Muscle of leg (tissue), 16 donors: ENCODE measurements at places on chromosomes 3 and 15. TPM values are rescaled to one million over a fixed set of nuclear protein-coding genes. Genes with fewer than 3 reads are reported as not detected.

DNA sequence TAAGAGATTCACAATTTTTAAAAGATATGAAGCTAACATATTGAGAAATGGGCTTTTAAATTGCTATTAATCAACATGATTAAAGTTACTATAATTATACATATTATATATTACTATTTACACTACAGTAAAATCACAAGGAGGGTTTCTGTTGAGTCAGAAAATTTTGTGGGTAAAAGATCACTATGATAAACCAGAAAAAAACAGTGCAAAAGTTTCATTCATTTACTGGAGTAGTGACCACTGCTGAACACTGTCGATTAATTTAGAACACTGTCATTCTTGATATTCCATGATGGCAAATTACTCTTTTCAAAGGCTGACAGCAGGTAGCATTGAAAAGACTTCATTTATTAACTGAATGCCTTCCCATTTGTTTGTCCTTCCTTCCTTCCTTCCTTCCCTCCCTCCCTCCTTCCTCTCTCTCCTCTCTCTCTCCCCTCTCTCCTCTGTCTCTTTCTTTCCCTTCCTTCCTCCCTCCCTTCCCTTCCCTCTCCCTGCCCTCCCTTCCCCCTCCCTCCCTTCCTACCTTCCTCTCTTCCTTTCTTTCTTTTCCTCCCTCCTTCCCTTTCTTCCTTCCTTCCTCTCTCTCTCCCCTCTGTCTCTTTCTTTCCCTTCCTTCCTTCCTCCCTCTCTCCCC, 9.1 kb upstream of the RPL35A start:
- DNase-seq, result no peak

SH2D7 gene
- 0.13 TPM for polyA plus RNA-seq

- DNase-seq, result no peak
Measured at GRCh38 chr3:61864886-61865285, 303.5 kb downstream of the PTPRG start.

AHSG gene
- polyA plus RNA-seq, result 7.4 TPM

GABRA5 gene
- 0.28 TPM for polyA plus RNA-seq

DNA sequence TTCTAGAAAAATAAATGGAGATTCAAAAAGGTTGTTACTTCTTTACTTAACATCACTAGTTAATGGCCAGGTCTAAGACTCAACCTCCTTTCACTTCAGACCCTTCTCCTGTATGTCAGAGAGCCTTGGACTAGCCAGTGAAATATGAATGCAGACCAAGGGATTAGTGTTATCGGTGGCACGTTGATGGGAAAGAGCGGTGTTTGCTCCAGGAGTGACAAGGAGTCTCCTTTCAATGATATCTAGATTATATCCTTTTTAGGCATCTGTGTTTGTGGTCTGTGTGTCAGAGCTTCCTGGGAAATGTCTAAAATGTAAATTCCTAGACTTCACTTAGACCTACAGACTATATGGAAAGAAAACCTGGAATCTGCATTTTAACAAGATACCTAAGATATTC, 658.0 kb upstream of the KCNMB2 start:
- DNase-seq, result no peak

GRCh38 chr3:105351821-105352220, 14.9 kb upstream of the ALCAM start:
- DNase-seq, result peak; percentile 42

DNA sequence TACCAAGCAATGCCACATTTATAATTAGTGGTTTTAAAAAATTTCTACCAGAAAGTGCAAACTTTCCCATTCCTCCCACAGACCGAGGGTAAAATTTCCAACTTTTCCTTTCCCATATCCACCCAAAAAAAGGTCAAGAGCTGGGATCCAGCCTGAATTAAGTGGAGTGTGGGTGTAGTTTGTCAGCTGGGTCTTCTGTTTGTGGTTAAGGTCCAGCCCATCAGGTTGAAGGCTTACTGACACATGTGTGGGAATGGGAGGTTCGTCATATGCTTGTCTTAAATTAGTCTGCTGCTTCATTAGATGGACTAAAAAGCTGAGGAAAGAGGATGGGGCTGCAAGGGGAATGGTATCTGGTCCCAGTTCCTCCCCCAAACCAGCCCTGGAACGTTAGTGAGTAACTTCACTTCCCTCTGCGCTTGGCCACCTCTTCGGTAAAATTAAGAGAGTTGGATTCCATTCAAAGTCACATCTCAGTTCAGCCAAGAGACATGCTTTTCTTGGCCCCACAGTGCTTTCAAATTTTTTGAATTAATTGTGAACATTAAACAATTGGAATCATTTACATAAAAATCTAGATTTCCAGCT, 59.0 kb upstream of the PLCL2 start:
- DNase-seq, result peak; percentile 28

- no peak for DNase-seq
Measured at GRCh38 chr3:134682196-134682880, 31.5 kb upstream of the KY start.

- DNase-seq, result no peak
Measured at GRCh38 chr3:9879830-9880549, at the start of gene CIDEC. CIDEC (minus strand) TSS chr3:9880253; CDS start chr3:9878486, 1,767 bp downstream.

PLS1 gene
- 0.57 TPM for polyA plus RNA-seq

DNA sequence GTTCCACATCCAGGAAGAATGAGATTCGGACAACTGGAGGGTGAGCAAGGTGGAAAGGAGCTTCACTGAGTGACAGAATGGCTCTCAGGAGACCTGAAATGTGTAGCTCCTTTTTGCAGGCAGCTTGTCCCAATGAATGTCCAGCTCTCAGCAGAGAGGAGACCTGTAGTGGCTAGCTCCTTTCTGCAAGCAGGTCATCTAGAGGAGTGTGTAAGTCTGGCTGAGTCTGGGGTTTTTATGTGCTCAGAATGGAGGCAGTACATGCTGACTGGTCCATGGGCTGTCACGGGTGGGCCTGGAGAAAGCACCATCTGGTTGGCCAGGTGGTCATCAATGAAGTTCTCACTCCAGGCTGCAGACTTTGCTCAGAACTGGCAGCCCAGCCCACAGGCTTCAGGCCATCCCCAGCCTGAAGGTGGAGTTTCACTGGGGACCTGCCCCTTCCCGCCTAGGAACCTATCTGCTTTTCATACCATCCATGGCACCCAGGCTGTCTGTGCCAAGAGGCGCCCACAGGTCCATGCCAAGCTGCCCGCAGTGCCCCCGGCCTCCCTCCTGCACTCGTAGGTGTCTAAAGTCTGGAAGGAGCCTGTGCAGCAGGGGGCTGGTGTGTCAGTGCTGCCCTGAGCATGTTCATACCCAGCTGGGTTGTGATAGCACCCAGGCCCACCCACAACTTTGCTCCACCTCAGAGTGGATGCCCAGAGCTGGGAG, 276.6 kb downstream of the UBE2E2 start:
- no peak for DNase-seq

GYG1 gene
- 64.2 TPM for polyA plus RNA-seq

DNA sequence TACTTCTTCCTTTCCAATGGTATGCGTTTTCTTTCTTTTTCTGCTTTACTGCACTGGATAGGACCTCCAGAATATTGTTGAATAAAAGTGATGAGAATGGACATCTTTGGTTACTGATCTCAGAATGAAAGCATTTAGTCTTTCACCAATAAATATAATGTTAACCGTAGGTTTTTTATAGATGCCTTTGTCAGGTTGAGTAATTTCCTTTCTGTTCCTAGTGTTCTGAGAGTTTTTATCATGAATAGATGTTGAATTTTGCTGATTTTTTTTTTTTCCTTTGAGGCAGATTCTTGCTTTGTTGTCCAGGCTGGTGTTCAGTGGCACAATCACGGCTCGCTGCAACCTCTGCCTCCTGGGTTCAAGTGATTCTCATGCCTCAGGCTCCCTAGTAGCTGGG, 158.4 kb downstream of the KLHL25 start:
- no peak for DNase-seq

CCDC66 gene
- polyA plus RNA-seq, result 12.4 TPM

TRPC1 gene
- polyA plus RNA-seq, result 9.1 TPM

IL20RB gene
- 0.94 TPM for polyA plus RNA-seq

RTP3 gene
- polyA plus RNA-seq, result not detected

GRCh38 chr15:84033793-84034553, 201.6 kb upstream of the GOLGA6L4 start:
- DNase-seq, result no peak

ZDHHC3 gene
- polyA plus RNA-seq, result 41.9 TPM

TEX9 gene
- polyA plus RNA-seq, result 1.9 TPM

PRSS50 gene
- 0.19 TPM for polyA plus RNA-seq

CPLX3 gene
- polyA plus RNA-seq, result not detected

GOLGA6L10 gene
- polyA plus RNA-seq, result 1.1 TPM

TRPM1 gene
- polyA plus RNA-seq, result 0.08 TPM
